ENCODE measurements at places on chromosomes 1 and 21.

DNA sequence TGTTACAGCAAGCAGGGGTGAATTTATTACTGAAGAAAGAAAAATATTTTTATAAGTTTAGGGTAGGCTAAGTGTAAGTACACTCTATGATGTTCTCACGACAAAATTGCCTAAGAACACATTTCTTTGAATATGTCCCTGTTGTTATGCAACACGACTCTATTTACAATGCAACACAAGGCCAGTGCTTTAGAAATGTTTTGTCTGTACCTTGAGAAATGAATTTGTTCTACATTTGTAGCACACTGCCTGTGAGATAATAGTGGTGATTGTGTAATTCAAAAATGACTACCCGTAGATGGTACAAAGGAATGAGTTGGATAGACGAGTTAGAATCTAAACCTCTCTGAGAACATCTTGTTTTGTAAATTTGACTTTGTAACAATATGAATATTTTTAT, 63.7 kb upstream of the IGSF5 start:
- H3K4me3 ChIP-seq, result no peak overlapping the region
- peaks cover 7% of the 10 kb centered on the region for H3K36me3 ChIP-seq
- no peaks in the 10 kb centered on the region for H3K27me3 ChIP-seq

DNA sequence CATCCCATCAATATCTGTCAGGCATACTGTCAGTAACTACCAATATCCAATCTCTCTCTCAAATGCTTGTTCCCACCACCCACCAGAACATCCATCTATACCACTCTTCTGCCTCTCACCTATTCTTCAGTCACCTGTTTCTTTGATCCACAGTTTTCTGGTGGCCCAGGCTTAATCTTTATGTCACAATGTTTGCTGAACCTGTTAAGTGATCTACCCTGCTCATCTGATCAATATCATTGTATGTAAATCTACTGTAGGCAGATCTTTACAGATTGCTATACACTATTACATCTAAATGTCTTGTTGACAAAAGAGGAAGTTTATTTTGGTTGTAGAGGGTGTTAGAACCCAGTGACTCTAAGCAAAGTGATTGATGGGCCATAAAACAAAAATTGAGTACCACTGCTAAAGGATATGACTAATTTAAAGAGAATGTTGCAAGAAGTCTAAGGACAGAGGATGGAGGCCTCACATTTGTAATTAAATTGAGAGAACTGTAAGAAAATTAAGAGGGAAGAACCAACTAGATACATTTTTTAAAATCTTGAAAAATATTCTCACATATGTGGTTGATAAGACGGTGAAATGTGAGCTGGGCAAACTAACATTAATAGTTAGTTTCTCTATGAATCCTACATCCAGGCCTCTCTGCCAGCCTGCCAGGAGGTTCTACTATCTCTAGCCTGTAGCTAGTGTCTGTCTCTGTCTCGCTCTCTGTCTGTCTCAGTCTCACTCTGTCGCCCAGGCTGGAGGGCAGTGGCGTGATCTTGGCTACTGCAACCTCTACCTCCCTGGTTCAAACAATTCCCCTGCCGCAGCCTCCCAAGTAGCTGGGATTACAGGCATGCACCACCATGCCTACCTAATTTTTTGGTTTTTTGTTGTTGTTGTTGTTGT, 34.1 kb downstream of the EGLN1 start:
- H3K4me1 ChIP-seq, result peaks cover 4% of the 10 kb centered on the region
- H3K4me3 ChIP-seq, result no peak overlapping the region
- no peak for DNase-seq
- peaks cover 11% of the 10 kb centered on the region for H3K36me3 ChIP-seq

DNA sequence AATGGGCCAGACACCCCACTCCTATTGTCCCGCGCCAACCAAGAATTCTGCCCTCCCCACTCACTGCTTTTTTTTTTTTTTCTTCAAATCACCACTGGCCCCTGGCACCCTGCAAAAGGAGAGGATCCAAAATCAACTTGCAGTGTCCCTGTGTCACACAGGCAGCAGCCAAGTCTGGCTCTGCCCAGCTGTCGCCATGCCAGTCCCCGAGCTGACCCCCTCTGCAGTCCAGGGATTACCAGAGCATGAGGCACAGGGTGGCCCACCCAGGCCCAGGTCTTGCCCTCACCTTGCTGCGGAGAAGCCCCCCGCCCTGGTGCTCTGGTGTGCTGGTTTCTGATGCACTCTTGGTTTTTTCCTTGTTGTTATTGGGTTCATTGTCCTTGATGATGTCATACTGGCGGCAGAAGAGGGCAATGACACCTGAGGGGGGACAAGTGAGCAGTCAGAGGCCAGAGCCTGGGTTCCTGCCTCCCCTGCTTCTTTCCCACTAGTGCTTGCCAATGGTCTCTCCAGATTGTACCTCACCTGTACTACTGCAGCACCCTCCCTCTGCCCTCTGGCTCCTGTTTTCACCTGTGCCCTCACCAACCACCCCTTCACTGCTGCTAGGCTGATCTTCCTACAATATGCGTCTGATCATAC, 6.2 kb downstream of the FNDC5 start:
- DNase-seq, result no peak
- peaks cover 8% of the 10 kb centered on the region for H3K27me3 ChIP-seq
- H3K4me3 ChIP-seq, result no peak overlapping the region
- H3K36me3 ChIP-seq, result peaks cover 26% of the 10 kb centered on the region

DNA sequence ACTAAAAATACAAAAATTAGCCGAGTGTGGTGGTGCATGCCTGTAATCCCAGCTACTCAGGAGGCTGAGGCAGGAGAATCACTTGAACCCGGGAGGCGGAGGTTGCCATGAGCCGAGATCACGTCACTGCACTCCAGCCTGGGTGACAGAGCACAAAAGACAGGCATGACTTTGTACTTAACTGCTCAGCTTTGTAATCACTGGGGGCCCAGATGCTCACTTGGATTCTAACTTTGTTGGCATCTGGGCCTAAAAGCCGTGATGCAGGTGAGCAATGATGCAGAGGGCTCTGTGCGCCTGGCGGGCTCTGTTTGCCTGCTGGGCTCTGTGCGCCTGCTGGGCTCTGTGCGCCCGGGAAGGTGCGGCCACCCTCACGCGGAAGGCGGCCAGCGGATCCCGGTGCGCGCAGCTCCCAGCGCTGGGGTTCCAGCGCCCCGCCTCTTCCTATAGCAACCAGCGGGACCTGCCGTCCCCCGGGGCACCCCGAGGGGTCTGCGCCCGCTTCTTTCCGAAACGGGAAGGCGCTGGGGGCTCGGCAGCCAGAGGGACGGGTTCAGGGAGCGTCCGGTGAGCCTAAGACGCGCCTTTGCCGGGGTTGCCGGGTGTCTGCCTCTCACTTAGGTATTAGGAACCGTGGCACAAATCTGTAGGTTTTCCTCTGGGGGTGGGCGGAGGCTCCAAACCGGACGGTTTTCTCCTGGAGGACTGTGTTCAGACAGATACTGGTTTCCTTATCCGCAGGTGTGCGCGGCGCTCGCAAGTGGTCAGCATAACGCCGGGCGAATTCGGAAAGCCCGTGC, 31.7 kb downstream of the PRMT2 start:
- H3K27me3 ChIP-seq, result peaks cover 32% of the 10 kb centered on the region
- peaks cover 12% of the 10 kb centered on the region for H3K36me3 ChIP-seq
- no peak overlapping the region for H3K27ac ChIP-seq
- H3K4me3 ChIP-seq, result peak overlapping the region; percentile 86
- no peak for DNase-seq

DNA sequence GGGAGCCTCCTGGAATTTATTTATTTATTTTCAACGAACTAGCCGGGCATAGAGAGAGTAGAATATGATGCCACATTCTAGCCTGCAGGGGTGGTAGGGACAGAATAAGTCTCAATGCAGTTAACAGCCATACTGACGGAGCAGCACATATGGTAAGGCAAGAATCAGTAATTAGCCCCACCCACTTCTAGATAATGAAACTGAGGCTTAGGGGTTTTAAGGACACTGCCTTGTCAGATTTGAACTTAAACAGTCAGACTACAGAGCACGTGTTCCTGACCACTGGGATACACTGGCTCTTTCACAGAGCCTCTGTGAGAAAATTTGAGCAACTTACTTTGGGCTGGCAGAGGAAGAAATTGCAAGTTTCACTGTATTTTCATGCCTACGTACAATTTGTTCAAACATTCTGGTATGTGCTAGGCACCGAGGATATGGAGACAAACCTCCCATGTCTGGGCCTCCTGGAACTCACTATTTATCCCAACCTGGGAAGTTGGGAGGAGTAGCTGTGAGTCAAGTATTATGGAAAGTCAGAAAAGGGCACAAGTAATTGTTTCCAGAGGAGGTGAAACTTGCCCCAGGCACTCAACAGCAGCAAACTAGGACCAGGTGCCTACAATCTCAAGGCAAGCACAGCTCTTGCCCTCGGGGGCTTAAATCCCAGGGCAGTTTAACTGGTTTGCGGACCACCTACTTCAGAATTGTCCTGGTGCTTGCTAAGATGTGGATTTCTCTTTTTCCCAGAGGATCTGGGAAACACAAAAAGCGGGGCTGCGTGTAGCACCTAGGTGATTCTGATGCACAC, 1.6 kb upstream of the CLIC4 start:
- peak overlapping the region; percentile 92 for H3K27ac ChIP-seq
- peaks cover 4% of the 10 kb centered on the region for H3K36me3 ChIP-seq
- H3K4me1 ChIP-seq, result peaks cover 48% of the 10 kb centered on the region
- peak overlapping the region; percentile 86 for H3K4me3 ChIP-seq
- H3K27me3 ChIP-seq, result no peaks in the 10 kb centered on the region

DNA sequence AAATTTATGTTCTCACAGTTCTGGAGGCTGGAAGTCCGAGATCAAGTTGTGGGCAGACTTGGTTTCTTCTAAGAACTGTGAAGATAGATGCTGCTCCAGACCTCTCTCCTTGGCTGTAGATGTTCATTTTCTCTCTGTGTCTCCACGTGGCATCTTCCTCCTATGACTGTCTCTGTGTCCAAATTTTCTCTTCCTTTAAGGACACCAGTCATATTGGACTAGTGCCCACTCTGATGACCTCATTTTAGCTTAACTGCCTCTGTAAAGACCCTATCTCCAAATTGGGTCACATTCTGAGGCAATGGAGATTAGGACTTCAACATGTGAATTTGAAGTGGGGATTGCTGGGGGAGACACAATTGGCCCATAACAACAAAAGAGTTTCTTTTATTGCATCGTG, 125.3 kb upstream of the ETS2 start:
- H3K36me3 ChIP-seq, result no peaks in the 10 kb centered on the region
- H3K4me3 ChIP-seq, result no peak overlapping the region
- H3K27ac ChIP-seq, result no peak overlapping the region
- DNase-seq, result no peak
- H3K4me1 ChIP-seq, result peaks cover 25% of the 10 kb centered on the region

- no peak overlapping the region for H3K27ac ChIP-seq
- peaks cover 12% of the 10 kb centered on the region for H3K36me3 ChIP-seq
- peaks cover 30% of the 10 kb centered on the region for H3K4me1 ChIP-seq
- H3K27me3 ChIP-seq, result no peaks in the 10 kb centered on the region
Observed at GRCh38 chr1:8578132-8578877, 239.1 kb downstream of the RERE start.

DNA sequence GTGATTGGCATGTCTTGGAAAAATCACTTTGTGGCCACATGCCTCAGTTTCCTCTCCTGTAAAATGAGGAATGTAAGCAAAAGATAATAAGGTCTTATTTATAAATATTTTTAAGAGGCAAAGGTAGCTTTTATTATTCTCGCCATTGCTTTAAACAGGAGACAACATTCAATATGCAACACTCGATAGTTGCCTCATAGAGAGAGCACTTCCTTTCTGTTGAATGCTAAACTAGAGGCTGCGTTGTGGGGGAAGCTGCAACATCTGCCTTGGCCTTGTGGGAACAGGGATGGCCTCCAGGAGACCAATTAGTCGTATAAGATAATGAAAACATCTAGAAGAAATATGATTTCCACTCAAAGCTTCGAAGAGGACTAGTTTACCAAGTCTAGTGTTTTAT, 3.5 kb downstream of the OSCP1 start:
- H3K27me3 ChIP-seq, result no peaks in the 10 kb centered on the region
- H3K4me3 ChIP-seq, result no peak overlapping the region
- H3K4me1 ChIP-seq, result peaks cover 29% of the 10 kb centered on the region
- H3K27ac ChIP-seq, result no peak overlapping the region
- H3K36me3 ChIP-seq, result no peaks in the 10 kb centered on the region

GRCh38 chr1:55352811-55353180, 137.6 kb upstream of the USP24 start:
- H3K4me1 ChIP-seq, result no peaks in the 10 kb centered on the region
- no peak overlapping the region for H3K4me3 ChIP-seq

- H3K4me3 ChIP-seq, result no peak overlapping the region
- no peak for DNase-seq
- H3K36me3 ChIP-seq, result no peaks in the 10 kb centered on the region
- H3K27me3 ChIP-seq, result peaks cover 26% of the 10 kb centered on the region
- H3K27ac ChIP-seq, result no peak overlapping the region
Observed at GRCh38 chr1:165290148-165290547, 66.4 kb downstream of the LMX1A start.

DNA sequence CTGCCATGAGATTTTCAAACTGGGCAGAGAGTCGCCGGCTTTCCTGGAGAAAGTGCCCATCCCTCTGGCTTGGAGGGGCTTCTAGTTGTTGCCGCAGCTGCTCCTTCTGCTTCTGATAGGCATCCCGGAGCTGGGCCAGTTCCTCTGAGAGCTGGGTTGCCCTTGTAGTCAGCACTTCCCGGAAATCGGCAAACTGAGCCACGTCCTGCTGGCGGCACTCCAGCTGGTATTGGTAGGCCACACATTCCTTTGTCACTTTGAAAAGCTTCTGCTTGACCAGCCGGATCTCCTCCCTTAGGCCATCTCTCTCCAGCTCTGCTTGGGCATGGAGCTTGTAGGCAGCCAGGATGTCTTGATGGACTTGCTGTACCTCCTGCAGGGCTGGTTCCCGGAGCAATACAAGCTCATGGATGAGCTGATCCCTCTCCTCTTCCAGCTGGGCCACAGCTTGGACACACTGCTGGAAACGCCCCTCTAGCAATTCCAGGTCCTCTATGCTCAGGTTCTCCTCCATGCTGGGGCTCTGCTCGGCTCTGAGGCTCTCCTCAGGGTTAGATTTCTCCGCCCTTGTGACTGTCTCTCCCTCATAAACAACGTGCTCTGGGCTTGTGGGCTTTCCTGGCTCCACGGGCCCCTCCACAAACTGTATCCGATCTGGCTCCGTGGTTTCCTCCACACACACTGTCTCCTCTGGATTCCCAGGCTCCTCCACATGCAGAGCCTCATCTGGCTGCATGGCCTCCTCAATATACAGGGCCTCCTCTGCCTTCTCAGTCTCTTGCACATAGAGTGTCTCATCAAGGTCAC, 7.3 kb downstream of the SYNC start:
- H3K27ac ChIP-seq, result no peak overlapping the region
- H3K36me3 ChIP-seq, result peaks cover 8% of the 10 kb centered on the region
- H3K4me3 ChIP-seq, result no peak overlapping the region
- no peak for DNase-seq
- peaks cover 7% of the 10 kb centered on the region for H3K4me1 ChIP-seq
- no peaks in the 10 kb centered on the region for H3K27me3 ChIP-seq

GRCh38 chr1:172451002-172451443, 7.2 kb upstream of the PIGC start:
- H3K4me1 ChIP-seq, result peaks cover 40% of the 10 kb centered on the region
- DNase-seq, result no peak
- no peaks in the 10 kb centered on the region for H3K36me3 ChIP-seq
- peak overlapping the region; percentile 94 for H3K27ac ChIP-seq
- no peaks in the 10 kb centered on the region for H3K27me3 ChIP-seq
